Astrocyte (in vitro differentiated cells and primary cell): ENCODE measurements at places on chromosomes 1 and 21. TPM values are rescaled to one million over a fixed set of nuclear protein-coding genes. Genes with fewer than 3 reads are reported as not detected.

- peaks cover 12% of the 10 kb centered on the region for H3K4me1 ChIP-seq
- peaks cover 48% of the 10 kb centered on the region for H3K27me3 ChIP-seq
- DNase-seq: no peak
- no peak within 1 kb of the TSS for H3K27ac ChIP-seq
- peak within 1 kb of the TSS; percentile 42 for H3K4me3 ChIP-seq
Measured at GRCh38 chr1:34929497-34929852, at the start of gene DLGAP3. Gene DLGAP3, minus strand, starts transcription at chr1:34929650. Its CDS starts 24,267 bp downstream, at chr1:34905383.

DNA sequence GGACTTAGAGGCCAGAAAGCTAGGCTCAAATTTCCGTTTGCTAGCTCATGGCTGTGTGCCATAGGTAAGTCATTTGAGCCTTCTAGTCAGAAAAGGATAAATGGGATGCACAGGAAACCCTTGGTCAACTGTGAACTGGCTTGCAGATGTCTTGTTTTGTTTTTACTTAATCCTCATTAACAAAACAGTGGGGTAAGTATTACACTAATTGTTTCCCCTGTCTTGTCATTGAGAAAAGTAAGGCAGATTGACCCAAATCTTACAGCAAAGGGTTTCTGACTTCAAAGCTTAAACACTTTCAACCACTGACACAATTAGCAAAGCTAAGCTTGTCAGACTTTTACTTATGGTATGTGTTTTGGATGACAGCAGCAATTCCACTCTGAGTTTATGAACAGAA, 291.3 kb downstream of the NTNG1 start:
- H3K4me1 ChIP-seq: no peaks in the 10 kb centered on the region
- H3K4me3 ChIP-seq: no peak overlapping the region
- H3K27me3 ChIP-seq: no peaks in the 10 kb centered on the region
- no peaks in the 10 kb centered on the region for H3K36me3 ChIP-seq
- no peak for DNase-seq
- H3K27ac ChIP-seq: no peak overlapping the region

DNA sequence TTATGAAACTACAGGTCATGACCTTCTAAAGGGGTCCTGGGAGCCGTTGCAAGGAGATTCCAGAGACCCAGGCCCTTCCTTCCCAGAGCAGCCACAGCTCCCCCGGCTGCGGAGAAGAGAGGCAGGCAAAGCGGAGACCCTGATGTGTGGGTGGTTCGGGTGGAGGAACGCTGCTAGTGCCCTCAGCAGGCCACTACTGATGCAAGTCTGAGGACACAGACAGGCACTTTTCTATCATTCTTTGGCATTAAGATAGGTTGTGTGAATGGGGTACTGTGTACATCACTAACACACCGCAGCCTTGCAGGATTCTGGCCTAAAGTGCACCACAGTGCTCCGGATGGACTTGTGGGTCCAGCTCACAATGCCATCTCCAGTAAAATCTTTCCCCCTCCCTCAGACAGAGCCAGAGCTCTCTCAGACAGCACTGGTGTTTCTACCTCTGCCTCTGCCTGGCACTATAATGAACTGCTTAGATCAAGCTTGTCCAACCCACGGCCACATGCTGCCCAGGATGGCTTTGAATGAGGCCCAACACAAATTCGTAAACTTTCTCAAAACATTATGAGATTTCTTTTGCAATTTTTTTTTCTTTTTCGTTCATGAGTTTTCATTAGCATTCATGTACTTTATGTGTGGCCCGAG, 121.4 kb downstream of the TGFBR3 start:
- no peaks in the 10 kb centered on the region for H3K27me3 ChIP-seq
- no peaks in the 10 kb centered on the region for H3K36me3 ChIP-seq
- no peak overlapping the region for H3K27ac ChIP-seq
- H3K4me3 ChIP-seq: no peak overlapping the region
- no peak for DNase-seq

- H3K36me3 ChIP-seq: no peaks in the 10 kb centered on the region
- peaks cover 17% of the 10 kb centered on the region for H3K27me3 ChIP-seq
- H3K27ac ChIP-seq: no peak overlapping the region
- H3K4me1 ChIP-seq: no peaks in the 10 kb centered on the region
Measured at GRCh38 chr1:119683893-119684292, 27.8 kb upstream of the PHGDH start.

DNA sequence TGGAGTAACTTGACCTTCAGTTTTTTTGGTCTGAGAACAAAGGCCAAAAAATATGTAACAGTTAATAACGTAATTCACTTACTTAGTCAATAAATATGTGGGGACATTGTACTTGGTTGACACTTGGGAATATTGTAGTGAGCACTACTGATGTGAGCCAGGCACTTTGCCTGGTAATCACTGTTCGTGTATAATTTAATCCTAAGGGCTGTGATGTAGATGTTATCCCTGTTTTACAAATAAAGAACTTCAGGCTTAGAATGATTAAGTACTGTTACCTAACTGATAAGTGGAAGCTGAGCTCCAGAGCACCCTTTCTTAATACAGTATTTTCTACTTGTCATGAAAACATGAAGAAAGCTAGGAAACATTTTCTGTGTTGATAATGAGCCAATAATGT, 28.0 kb downstream of the PTBP2 start:
- peaks cover 22% of the 10 kb centered on the region for H3K36me3 ChIP-seq
- no peaks in the 10 kb centered on the region for H3K4me1 ChIP-seq
- H3K4me3 ChIP-seq: no peak overlapping the region
- no peaks in the 10 kb centered on the region for H3K27me3 ChIP-seq

Gene FCRLB
- total RNA-seq: 0.72 and 0.79 TPM in 2 replicates

DNA sequence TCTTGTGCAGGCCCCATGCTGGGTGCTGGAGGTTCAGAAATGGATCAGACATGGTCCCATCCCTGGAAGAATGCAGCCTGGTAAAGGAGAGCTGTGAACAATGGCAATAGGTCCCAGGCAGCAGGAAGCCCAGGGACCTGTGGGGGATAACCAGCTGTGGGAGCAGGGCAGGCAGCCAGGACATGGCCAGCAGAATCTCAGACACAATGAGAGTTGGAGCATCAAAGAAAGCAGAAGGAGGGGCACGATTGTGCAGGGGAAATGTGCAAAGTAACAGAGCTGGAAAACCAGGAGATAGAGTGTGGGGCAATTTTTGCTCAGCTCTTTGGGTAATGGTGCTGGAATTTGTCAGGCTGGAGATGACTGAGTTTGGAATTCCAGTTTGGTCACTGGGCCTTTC, 44.3 kb downstream of the C8B start:
- no peaks in the 10 kb centered on the region for H3K36me3 ChIP-seq
- H3K27ac ChIP-seq: no peak overlapping the region
- H3K4me1 ChIP-seq: no peaks in the 10 kb centered on the region
- no peak for DNase-seq

DNA sequence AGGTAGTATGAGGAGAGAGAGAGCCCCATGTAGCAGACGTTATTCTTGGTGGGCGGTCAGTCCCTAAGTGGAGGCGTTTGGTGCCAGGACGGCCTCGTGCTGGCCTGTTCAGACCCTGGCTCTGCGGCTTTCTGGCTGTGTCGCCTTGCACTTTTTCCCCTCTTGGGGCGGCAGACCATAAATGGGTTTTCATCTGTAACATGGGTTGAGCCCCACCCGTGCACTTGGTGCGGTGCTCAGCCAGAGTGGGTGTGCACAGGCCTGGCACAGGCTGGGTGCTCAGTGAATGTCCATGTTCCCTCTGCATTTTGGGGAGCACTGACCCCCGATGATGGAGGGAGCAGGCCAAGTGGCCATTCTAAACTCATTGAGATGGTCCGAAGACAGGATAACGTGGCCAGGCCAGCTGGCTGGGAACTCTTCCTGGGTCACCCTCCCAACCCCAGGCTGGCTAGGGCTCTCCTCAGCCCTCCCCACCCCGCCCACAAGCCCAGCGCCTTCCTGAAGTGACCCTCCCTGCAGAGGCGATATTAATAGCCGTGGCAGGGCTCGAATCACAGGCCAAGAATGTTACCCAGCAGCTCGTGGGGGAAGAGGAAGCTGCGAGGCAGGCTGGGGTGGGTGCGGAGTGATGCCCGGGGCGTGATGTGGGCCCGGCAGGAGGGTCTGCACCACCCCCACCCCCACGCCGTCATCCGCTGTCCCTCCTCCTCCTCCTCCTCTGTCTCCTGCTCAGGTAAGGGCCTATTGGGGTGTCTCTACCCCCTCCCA, 78.5 kb downstream of the ARHGEF10L start:
- no peaks in the 10 kb centered on the region for H3K36me3 ChIP-seq
- H3K27me3 ChIP-seq: no peaks in the 10 kb centered on the region
- peak; percentile 36 for DNase-seq
- no peak overlapping the region for H3K4me3 ChIP-seq
- peaks cover 10% of the 10 kb centered on the region for H3K4me1 ChIP-seq

Gene SLC27A3
- total RNA-seq: 5.9 and 8.5 TPM in 2 replicates

- no peak overlapping the region for H3K4me3 ChIP-seq
- DNase-seq: peak; percentile 33
- no peaks in the 10 kb centered on the region for H3K27me3 ChIP-seq
- H3K27ac ChIP-seq: no peak overlapping the region
Measured at GRCh38 chr1:151534662-151535278, 5.3 kb upstream of the TUFT1 start.

DNA sequence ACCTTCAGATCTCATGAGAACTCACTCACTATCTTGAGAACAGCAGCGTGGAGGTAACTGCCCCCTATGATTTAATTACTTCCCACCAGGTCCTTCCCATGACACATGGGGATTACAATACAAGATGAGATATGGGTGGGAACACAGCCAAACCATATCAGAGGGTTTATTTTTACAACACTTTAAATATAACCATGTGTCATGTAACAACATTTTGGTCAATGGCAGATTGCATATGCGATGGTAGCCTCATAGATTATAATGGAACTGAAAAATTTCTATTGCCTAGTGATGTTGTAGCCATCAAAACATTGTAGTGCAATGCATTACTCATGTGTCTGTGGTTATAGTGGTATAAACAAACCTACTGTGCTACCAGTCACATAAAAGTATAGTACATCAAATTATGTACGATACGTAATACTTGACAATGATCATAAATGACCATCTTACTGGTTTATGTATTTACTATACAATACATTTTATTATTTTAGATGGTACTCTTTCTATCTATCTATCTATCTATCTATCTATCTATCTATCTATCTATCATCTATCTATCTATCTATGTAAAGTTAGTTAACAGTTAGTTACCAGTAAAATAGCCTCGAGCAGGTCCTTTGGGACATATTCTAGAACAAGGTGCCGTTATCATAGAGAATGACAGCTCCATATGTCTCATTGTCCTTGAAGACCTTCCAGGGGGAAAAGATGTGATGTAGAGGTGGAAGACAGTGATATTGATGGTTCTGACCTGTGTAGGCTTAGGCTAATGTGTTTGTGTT, 12.6 kb upstream of the S100B start:
- H3K36me3 ChIP-seq: no peaks in the 10 kb centered on the region
- DNase-seq: peak; percentile 79
- H3K27ac ChIP-seq: no peak overlapping the region
- H3K4me1 ChIP-seq: peaks cover 11% of the 10 kb centered on the region
- H3K27me3 ChIP-seq: no peaks in the 10 kb centered on the region

Gene OPN3
- total RNA-seq: 12.0 and 16.9 TPM in 2 replicates

GRCh38 chr21:15005391-15005790, 59.4 kb downstream of the NRIP1 start:
- peaks cover 4% of the 10 kb centered on the region for H3K36me3 ChIP-seq
- no peak for DNase-seq
- H3K4me3 ChIP-seq: peak overlapping the region; percentile 32
- peaks cover 54% of the 10 kb centered on the region for H3K4me1 ChIP-seq

DNA sequence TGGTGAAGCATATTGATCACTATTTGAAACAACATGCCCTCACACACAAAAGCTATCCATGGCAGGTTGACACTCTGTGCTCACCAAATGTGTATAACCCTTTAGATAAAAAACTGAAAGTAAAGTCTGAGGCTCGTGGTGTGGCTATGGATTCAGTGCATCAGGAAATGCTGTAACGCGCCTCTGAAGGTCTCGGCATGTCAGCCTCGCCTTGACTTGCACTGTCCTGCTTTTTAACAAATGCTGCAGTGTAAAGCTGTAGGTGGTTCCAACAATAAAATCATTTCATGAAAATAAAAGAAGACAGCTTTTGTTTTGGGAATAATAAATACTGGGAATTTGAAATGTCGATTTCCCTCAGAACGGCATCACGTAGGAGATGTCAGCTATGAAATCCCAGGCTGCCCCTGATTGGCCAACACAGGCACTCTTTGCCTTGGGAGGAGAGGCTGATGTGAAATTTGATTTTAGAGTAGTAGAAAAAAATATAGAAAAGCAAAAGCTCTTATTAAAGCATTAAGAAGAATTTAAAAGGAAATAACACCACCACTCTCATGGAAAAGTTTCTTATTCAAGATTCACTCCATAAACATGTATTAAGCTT, 168.2 kb downstream of the DSCAM start:
- H3K4me1 ChIP-seq: no peaks in the 10 kb centered on the region
- no peak overlapping the region for H3K27ac ChIP-seq
- H3K36me3 ChIP-seq: no peaks in the 10 kb centered on the region
- DNase-seq: no peak
- no peaks in the 10 kb centered on the region for H3K27me3 ChIP-seq
- no peak overlapping the region for H3K4me3 ChIP-seq

DNA sequence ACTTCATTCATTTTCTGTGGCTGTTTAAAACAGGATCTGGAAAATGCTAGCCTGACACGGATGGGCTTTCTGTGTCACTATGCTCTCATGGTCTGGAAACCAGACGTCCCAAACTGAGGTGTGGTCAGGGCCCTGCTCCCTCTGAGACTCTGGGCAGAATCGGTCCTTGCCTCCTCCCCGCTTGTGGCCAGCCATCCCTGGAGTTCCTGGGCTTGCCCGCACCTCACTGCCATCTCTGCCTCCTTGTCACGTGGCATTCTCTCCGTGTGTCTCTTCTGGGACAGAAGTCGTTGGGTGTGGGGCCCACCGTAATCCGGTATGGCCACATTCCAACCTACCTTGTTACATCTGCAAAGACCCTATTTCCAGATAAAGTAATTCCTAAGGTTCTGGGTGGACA, 10.1 kb upstream of the ACTRT2 start:
- H3K4me1 ChIP-seq: no peaks in the 10 kb centered on the region
- no peak overlapping the region for H3K4me3 ChIP-seq
- no peaks in the 10 kb centered on the region for H3K36me3 ChIP-seq
- peaks cover 4% of the 10 kb centered on the region for H3K27me3 ChIP-seq
- no peak overlapping the region for H3K27ac ChIP-seq

GRCh38 chr1:235313262-235313661, 14.7 kb downstream of the ARID4B start:
- no peak overlapping the region for H3K27ac ChIP-seq
- H3K27me3 ChIP-seq: no peaks in the 10 kb centered on the region
- DNase-seq: no peak
- H3K4me1 ChIP-seq: no peaks in the 10 kb centered on the region
- no peaks in the 10 kb centered on the region for H3K36me3 ChIP-seq

DNA sequence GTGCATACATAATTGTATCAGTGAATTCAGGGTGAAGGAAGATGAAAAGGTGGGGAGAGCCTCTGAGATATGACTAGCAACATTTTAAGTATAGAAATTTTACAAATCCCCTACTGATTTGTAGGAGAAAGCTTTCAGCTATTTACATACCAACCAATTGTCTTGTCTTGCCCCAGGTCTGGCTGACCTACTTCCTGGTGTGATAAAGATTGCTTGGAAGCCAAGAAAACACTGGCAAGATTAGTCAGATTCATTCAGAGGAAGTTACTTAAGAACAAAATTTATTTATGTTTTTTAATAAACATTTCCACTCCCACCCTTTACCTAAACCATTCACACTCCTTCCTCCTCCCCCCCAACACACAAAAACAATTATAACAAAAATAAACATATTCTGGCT, 17.5 kb downstream of the PTGS2 start:
- H3K27me3 ChIP-seq: no peaks in the 10 kb centered on the region
- H3K4me3 ChIP-seq: no peak overlapping the region
- no peak overlapping the region for H3K27ac ChIP-seq
- H3K36me3 ChIP-seq: no peaks in the 10 kb centered on the region
- DNase-seq: peak; percentile 14
- no peaks in the 10 kb centered on the region for H3K4me1 ChIP-seq

Gene LRRC71
- total RNA-seq: 0.14 TPM in 1 of 2 replicates, not detected in the other

GRCh38 chr1:38088366-38088765, 41.8 kb upstream of the POU3F1 start:
- no peak overlapping the region for H3K4me3 ChIP-seq
- H3K36me3 ChIP-seq: no peaks in the 10 kb centered on the region
- peaks cover 2% of the 10 kb centered on the region for H3K27me3 ChIP-seq
- H3K4me1 ChIP-seq: no peaks in the 10 kb centered on the region
